ENCODE measurements at places on chromosomes 7 and 10.

GRCh38 chr10:109941236-109941862 lies 18.0 kb upstream of the XPNPEP1 start:
- no peak overlapping the region for H3K27ac ChIP-seq
- no peak overlapping the region for H3K4me3 ChIP-seq
- H3K4me1 ChIP-seq = no peaks in the 10 kb centered on the region
- H3K27me3 ChIP-seq = no peaks in the 10 kb centered on the region
- DNase-seq = no peak
- no peaks in the 10 kb centered on the region for H3K36me3 ChIP-seq

DNA sequence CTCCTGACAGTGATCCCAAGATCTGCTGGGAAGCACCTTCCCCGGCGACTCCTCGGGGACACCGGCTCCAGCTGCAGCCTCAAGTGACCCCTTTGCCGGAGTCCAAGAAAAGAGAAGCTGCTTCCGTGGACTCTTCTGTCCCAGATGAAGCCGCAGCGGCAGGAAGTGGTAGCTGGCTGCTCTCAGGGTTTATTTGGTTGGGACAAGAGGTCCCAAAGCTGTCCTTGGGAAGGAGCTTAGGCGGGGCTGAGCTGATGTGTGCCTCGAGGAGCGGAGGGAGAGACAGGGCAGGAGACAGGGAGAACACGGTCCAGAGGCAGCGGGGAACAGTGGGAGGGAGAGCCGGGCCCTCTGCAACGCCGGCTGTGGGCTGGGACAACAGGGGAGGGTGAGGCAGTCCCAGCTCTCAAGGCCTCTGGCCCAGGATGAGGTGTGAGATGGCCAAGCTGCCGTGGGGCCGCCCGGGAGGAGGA lies 13.1 kb upstream of the FAM20C start:
- no peaks in the 10 kb centered on the region for H3K4me1 ChIP-seq
- no peak overlapping the region for H3K27ac ChIP-seq
- no peaks in the 10 kb centered on the region for H3K36me3 ChIP-seq

DNA sequence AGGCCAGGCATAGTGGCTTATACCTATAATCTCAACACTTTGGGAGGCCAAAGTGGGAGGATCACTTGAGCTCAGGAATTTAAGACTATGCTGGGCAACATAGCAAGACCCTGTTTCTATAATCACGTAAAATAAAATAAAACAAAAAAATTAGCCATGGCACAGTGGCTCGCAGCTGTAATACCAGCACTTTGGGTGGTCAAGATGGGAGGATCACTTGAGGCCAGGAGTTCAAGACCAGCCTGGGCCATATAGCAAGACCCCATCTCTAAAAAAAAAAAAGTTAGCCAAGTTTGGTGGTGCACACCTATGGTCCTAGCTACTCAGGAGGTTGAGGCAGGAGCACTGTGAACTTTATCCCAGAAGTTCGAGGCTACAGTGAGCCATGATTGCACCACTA lies 30.9 kb downstream of the DNA2 start:
- no peak for DNase-seq
- no peaks in the 10 kb centered on the region for H3K27me3 ChIP-seq
- H3K27ac ChIP-seq = no peak overlapping the region
- no peaks in the 10 kb centered on the region for H3K4me1 ChIP-seq
- no peak overlapping the region for H3K4me3 ChIP-seq
- H3K36me3 ChIP-seq = no peaks in the 10 kb centered on the region

DNA sequence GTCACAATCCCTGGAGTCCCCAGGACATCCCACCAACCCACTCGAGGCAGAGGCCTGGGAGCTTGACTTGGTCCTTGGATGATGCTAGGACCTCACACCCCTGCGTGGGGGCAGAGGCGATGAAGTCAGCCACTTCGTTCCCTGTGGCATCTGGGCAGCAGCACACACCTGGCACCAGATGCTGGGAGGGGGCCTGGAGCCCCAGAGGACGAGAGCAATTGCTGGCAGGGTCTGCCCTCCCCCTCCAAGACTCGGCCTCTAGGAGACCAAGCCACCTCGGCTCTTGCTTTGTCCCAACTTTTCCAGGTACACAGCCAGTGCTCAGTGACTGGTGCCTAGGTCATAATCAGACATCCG lies 39.1 kb downstream of the DPYSL4 start:
- no peaks in the 10 kb centered on the region for H3K36me3 ChIP-seq
- H3K4me1 ChIP-seq = no peaks in the 10 kb centered on the region
- DNase-seq = no peak
- no peaks in the 10 kb centered on the region for H3K27me3 ChIP-seq

GRCh38 chr7:129376076-129376777 lies 58.0 kb upstream of the STRIP2 start:
- no peaks in the 10 kb centered on the region for H3K27me3 ChIP-seq
- no peak overlapping the region for H3K4me3 ChIP-seq
- no peaks in the 10 kb centered on the region for H3K4me1 ChIP-seq
- no peaks in the 10 kb centered on the region for H3K36me3 ChIP-seq
- DNase-seq = peak; percentile 7

DNA sequence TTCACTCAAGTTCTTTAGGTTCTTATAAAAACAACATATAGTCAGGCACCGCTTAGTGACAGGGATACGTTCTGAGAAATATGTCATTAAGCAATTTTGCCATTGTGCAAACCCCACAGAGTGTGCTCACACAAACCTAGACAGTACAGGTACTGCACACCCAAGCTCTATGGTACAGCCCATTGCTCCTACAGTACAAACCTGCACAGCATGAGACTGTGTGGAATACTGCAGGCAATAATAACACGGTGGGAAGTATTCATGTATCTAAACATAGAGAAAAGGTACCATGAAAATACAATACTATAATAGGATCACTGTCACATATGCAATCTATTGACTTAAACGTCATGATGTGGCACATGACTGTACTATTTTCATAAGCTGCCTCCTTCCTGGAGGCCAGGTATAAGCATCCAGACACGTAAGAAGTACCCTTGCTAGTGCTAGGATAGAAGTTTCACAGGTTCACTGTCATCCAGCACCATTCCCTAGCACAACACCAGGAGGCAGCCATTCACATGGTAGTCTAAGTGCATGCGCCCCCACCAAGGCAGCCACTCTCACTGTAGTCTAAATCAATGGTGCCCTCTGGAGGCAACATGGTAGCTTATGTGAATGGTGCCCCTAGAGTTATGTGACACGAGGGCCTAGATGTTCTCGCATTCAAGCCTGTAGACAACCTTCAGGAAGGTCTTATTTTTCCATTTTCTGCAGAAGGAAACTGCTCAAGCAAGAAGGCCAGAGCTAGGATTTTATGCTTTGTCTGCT lies 98.5 kb downstream of the ARHGAP22 start:
- no peaks in the 10 kb centered on the region for H3K27me3 ChIP-seq
- peaks cover 3% of the 10 kb centered on the region for H3K4me1 ChIP-seq

DNA sequence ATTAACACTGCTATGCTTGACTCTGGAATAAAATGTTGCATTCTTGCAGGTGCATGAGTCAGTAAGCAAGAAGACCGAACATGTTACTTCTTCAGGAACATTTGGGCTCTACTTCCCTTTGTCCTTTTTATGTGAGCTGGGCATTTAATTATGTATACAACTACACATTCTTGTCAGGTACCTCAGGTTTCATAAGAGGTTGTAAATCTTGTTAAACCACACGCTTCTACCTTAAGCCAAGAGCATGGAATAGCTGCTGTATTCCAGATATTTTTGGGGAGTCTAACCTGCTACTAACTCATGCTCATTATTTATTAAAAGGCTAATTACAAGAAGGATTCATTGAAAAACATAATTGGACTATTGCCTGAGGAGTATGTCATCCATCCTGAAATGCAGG lies 414.2 kb upstream of the KLF6 start:
- no peaks in the 10 kb centered on the region for H3K4me1 ChIP-seq
- H3K36me3 ChIP-seq = no peaks in the 10 kb centered on the region
- no peak overlapping the region for H3K4me3 ChIP-seq
- DNase-seq = no peak
- H3K27me3 ChIP-seq = no peaks in the 10 kb centered on the region

- H3K27ac ChIP-seq = no peak overlapping the region
- H3K27me3 ChIP-seq = no peaks in the 10 kb centered on the region
- no peak for DNase-seq
- no peak overlapping the region for H3K4me3 ChIP-seq
- H3K36me3 ChIP-seq = no peaks in the 10 kb centered on the region
Measured at GRCh38 chr7:7785344-7785973, 67.1 kb upstream of the RPA3 start.
